ENCODE measurements at places on chromosomes 12 and 14.

- no peak for DNase-seq
Measured at GRCh38 chr14:105196265-105196960, 15.3 kb upstream of the NUDT14 start.

- no peak for DNase-seq
Measured at GRCh38 chr14:56081139-56081538, 37.1 kb upstream of the PELI2 start.

DNA sequence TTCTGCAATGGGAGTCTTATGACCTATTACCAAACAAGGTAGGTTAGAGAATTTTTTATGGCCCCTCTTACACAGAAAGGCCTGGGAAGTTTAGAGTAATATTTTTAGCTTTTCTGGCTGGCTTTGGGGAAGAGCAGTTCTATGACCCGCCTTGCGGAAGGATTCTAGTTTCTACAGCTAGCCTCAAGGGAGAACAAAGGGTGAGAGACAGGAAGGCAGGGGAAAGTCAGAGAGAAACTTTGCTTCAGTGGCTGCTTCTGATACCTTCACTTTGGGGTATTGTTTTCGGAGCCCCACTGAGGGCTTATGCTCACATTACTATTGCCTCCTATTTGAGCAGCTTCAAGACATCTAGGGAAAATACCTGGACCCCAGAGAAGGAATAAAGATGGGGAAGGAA is 80.7 kb upstream of the NUDT4 start:
- DNase-seq = no peak

- DNase-seq = no peak
Measured at GRCh38 chr14:54771411-54772027, 131.1 kb downstream of the GCH1 start.

GRCh38 chr12:2291947-2292346 is 239.2 kb downstream of the CACNA1C start:
- no peak for DNase-seq

DNA sequence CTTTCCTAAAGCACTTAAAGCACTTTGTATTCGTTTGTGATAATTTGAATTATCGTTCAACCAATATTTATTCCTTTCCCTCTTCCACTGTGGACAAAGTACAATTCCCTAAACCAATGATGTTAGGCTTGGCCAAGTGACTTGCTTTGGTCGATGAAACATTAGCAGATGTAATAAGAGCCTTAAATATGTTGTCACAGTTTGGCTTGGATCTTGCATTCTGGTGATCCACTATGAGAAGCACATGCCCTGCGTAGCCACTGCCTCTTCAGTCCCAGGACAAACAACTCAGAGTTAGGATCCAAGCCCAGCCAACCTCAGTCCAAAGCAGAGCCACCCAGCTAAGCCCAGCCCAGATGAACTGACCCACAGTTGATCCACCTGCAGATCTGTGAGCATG is 8.4 kb upstream of the C12orf75 start:
- no peak for DNase-seq

GRCh38 chr12:1320021-1320420 is 274.4 kb downstream of the FBXL14 start:
- no peak for DNase-seq
